Activated CD8-positive, alpha-beta T cell treated with anti-CD3 and anti-CD28 coated beads, Interleukin-2, amount 10 ng/mL, durations not matched to agents 7 days and 5 days (primary cell): ENCODE measurements at places on chromosomes 3 and 15. TPM values are rescaled to one million over a fixed set of nuclear protein-coding genes. Genes with fewer than 3 reads are reported as not detected.

DNA sequence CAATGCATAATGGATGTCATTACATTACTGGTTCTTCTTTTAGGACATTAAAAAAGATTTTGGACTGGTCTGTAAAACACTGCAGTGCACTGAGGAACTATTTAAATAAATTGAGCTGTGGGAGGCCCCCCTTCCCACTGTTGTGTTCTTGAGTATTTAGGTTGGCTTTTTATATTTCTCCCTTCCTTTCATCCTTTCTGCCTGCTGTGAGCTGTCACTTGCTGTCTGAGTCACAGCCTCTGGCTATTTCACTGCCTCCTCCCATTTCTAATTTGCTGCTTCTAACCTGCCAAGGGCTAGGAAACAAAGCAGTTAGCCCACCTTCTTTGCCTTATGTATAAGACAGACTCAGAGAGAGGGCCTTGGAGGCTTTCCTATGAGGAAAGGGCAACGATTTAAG lies 89.0 kb upstream of the FNDC3B start:
- DNase-seq = no peak

DNA sequence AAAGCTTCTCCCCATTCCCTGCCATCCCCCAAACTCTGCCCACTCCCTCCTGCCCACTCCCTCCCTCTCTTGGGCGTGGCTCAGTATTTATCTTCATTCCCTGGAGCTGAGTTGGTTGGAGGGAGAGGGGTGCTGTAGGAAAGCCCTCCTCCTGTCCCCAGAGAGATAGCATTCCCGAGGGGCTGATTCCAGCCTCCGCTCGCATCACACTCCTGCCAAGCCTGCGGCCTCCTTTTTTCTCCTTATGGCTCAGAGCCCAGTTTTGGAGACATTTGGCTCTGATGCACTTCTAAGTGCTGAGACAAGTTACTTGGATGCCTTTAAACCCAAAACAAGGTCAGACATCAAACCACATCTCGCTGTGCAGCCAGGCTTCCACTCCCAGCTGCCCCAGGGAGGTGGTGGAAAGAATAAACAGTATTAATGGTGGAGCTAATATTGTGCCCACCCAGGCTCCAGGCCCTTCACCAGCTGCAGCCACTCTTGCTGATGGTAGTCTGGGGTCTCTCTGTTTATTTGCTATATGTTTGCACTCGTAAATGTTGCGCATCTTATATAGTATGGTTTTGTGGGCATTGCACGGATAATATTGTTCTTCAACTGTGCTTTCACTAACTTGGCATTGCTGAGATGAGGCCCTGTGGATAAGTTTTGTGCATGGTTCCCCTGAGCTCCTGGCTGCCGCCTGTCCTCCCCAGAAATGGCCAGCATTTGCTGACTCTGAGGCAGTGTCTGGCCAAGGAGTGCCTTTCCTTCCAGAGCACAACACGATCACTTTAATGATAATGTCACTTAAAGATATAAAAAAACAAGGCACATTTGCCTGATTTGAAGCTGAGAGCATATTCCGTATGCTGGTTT lies 157.2 kb downstream of the LRRC28 start:
- DNase-seq = no peak

SMC4 gene
- 300 TPM for total RNA-seq

MCTP2 gene
- 26.2 TPM for total RNA-seq

DNA sequence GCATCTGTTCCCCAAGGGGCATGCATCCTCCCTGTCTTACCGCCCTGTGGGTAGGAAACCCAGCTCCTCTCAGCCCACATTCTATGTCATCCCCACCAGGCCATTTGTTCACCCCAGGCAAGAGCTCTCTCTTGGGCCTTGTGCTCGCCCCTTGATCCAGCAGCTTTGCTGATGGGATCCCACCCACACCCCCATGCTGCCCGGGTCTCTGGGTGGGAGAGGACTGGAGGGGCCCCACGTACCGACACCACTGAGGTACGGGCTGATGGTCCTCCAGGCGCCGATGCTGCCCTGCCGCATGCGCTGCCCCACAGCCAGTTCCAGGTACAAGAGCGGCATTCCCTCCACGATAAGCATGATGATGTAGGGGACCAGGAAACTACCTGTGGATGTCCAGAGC lies 14.5 kb downstream of the SLC6A20 start:
- DNase-seq = no peak

GRCh38 chr15:46039703-46040102 lies 404.9 kb downstream of the SQOR start:
- no peak for DNase-seq

GRCh38 chr3:104825116-104825515 lies 541.6 kb upstream of the ALCAM start:
- DNase-seq = no peak

DUOX2 gene
- not detected for total RNA-seq
